ENCODE measurements at places on chromosomes 1 and 21.

DNA sequence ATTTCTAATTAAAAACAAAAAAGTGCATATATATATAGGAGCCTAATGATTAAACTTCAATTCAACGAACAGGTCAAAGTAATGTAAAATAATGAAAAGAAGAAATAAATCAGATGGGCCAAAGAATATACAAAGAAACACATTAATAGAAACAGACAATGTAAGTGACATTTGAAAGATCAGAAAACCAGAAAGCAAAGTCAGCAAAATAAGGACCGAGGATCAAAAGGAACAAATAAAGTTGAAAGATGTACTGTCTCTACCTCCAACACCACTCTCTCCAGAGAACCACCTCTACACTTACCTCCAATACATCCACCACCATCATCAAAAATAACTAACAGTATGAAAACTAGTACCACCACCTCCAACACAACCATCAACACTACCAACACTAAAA, 1226.3 kb upstream of the NCAM2 start:
- no peak for DNase-seq

DNA sequence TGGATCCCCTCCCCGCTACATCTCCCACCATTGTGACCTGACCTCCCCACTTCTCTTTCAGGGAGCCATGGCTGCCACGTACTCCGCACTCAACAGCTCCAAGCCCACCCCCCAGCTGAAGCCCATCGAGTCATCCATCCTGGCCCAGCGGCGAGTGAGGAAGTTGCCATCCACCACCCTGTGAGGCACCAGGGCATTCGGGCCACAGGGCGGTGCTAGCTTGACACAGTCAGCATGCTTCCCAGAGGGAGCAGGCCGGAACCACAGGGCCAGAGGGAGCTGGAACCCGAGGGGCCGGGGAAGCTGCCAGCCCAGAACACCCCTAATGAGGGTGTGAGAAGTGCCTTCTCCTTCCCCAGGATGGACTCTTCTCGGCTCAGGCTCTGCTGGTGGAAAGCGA, 44.5 kb downstream of the RPS6KA1 start:
- no peak for DNase-seq

DNA sequence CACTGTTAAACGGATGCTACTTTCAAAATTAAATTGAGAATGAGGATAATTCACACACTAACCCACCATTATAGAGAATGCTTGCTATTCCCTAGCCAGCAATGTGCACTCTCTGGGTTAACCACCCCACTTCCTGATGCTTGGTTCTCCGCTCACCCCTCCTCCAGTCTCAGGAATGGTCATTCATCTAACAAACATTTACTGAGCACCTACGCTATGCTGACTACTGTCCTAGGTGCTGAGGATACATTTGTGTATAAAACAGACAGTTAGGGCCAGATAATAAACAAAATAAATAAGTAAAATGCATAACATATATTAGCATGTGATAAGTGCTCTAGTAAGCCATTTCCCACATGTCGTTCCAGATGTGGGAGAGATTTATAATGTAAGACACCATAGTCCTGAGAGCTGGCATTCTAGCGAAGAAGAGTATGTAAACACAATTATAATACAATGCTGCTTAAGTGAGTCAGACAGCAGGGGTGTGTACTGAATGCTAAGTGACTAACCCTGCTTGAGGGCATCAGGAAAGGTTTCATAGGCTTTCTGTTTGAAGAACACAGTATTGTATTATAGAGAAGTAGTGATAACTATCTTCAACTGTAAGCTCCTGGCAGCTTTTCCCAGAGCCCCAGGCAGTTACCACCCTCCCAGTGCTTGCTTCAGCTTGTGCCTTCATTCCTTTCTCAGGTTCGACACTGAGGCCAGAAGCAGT, 126.7 kb upstream of the CACHD1 start:
- peak; percentile 44 for DNase-seq

GRCh38 chr1:51669816-51670215, 52.9 kb downstream of the OSBPL9 start:
- no peak for DNase-seq

DNA sequence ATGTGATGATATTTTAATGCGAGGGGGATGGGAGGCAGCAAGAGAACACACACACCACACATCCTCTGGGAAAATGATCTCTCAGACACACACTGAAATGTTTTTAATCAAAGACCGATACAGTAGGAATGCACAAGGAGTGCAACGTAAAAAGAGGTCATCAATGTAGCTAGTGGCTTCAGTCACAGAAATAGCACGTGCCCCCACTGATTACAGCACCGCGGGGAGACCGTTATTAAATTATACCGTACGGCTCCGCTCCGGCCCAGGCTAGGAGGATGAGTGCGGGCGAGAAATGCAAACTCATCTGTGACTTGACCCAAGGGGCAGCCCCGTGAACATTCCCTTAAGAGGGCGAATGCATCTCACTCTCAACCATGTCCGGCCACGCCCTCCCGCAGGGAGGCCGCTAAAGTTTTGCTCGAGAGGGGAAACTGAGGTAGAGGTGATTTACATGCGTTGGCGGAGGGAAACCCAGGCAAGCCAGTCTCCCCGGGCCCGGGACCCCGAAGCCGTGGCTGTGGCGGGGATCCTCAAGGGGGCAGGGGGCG, 552 bp downstream of the UBR4 start:
- DNase-seq, result peak; percentile 28

GRCh38 chr21:38802050-38803026, 3.4 kb upstream of the ETS2 start:
- DNase-seq, result no peak

DNA sequence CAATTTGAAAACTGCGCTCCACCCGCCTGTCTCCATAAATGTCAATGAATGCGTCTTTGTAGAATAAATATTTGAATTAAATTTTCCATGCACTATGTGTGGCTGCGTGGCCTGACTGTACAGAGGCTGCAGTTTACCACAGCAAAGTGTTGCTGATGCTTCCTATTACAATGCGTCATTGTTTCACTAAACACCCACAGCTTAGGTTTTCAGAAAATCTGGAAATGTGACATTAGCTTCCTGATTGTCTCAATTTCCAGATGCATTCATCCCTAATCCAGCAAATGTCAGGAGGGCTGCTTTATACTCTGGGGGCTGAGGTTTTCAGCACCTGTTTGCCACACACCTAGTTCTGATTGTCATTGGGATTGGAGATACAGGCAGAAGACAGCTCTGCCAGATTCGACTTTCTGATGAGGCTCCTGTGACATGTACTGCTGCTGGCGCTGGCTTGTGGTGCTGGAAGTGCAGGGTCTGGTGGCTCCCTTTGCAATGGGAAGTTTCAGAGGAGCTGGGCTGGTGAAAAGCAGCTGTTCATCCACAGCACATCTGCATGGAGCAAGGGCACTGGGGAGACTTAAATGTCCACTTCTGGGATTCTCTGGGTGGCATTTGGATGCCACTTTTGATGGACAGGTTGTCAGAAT, 40.0 kb downstream of the URB2 start:
- no peak for DNase-seq

GRCh38 chr1:55412060-55412459, 196.9 kb upstream of the USP24 start:
- DNase-seq, result no peak

DNA sequence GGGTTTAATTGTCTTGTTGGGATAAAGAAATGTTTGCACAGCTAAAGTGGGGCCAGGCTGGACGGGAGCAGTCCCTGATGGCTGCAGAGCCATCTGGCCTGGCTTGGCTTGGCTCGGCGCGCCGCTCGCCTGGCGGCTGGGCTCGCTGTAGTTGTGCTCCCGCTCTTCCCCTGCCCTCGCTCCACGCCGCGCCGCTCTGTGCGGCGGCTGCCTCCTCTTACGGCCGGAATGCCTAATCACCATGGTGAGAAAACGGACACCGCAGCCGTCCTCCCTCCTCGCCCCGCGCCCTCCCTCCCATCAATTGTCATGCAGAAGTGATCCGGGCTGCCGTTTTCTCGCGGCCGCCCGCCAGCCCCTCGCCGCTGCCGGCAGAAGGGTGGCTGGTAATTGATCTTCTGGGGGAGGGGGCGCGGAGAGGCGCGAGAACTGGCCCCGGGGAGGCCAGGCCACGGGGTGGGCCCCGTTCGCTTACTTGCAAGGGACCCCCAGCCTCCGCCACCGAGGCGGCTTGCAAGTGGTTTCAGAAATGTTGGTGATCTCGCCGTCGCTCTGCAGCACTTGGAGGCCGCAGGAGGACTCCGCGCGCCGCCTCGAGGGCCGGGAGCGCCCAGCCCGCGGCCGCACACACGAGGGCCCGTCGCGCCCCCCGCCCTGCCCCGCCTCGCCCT, 12.4 kb downstream of the RNF220 start:
- DNase-seq, result peak; percentile 23

- peak; percentile 34 for DNase-seq
Measured at GRCh38 chr1:107430540-107431228, 289.8 kb downstream of the NTNG1 start.

DNA sequence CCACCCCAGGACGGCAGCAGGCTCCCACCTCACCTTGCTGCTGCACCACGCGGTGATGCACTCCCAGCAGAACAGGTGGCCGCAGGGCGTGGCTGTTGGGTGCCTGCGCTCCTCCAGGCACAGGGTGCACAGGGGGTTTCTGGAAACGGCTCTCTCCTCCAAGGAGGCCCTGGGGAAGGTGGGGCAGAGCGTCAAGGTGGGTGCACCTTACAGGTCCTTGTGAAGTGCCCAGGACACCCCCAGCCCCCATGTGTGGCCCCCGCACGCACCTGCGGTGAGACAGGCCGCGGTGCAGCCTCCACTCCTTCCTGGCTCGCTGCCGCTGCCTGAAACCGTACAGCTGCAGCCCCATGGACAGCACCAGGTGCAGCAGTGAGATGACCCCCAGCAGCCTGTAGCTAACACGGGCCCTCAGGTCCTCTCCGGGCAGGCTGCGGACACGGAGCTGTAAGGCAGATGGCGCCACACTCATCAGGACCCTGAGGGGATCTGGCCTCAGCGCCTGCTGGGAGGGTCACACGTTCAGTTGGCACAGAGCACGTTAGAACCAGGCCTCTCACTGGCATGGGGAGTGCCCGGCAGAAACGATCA, 5.8 kb downstream of the PEX10 start:
- no peak for DNase-seq

GRCh38 chr1:16224472-16224871, 12.0 kb upstream of the ARHGEF19 start:
- no peak for DNase-seq

- DNase-seq, result no peak
Measured at GRCh38 chr1:227919906-227920305, 27.8 kb downstream of the WNT9A start.

- no peak for DNase-seq
Measured at GRCh38 chr1:25103164-25103795, 129.0 kb downstream of the SYF2 start.

Measured in fibroblast of skin of scalp (primary cell).